Hematopoietic multipotent progenitor cell (in vitro differentiated cells): ENCODE measurements at places on chromosomes 4 and X.

- DNase-seq = no peak
Measured at GRCh38 chrX:148933881-148934280, 433.5 kb downstream of the AFF2 start.

DNA sequence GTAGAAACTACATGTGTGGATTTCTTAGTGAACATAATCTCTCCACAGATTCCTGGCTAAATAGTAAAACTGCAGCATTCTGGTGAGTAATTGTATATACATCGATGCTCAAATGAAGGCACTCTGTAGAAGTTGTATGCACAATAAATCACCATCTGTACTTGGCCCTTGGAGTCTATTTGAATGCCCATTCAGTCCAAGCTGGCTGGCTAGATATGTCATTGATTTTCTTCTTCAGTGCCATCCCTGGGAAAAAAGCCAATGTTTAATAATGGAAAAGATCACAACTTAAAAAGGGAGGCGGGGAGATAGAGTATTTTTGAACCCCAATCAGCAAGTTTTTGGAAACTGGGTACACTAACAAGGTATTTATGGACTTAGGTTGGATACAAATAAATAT is 381.0 kb upstream of the TEX13C start:
- DNase-seq = no peak

DNA sequence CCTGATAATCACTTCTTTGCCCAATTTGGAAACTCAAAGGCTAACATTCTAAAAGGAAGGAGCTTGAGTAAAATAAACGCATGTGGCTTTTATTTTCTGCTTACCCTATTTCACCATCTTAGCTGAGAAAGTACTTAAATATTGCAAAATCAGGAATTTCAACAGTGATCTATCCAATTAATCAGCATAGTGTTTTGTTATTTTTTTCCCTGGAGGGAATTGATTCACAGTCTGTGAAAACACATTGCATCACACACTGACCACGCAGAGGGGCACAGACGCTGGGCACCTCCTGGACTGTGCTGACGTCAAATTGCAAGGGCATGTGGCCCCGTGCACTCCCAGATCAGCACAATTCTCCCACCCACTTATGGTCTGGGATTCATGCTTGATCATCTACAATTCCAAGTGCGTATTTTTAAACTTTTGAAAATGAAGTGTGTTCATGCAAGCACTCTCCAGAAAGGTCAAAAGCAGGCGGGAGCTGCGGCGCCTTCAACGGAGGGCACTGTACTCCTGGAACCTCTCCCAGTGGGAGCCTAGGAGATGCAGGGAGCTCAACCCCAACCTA is 320.6 kb upstream of the PPARGC1A start:
- DNase-seq = no peak

DNA sequence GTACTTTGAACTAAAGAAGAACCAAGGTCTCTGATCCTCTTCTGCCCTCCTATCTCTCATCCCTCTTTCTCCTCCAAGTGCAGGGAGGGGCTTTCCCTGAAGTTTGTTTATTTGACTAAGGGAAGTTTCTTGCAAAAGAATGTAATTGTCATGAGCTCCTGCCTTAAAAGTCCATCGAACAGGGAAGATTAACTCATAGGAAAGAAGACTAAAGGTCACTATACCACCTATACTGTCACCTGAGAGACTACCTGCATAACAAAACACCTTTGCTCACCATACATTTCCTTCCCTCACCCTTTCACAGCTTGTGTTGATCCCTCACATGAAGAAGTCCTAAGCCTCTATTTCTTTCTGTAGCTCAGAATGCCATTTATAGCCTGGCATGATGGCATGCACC is 59.4 kb upstream of the C4orf54 start:
- no peak for DNase-seq

GRCh38 chr4:165541851-165542459 is 163.1 kb downstream of the CPE start:
- DNase-seq = no peak

GRCh38 chr4:48025005-48025404 is 8.4 kb downstream of the NIPAL1 start:
- no peak for DNase-seq

DNA sequence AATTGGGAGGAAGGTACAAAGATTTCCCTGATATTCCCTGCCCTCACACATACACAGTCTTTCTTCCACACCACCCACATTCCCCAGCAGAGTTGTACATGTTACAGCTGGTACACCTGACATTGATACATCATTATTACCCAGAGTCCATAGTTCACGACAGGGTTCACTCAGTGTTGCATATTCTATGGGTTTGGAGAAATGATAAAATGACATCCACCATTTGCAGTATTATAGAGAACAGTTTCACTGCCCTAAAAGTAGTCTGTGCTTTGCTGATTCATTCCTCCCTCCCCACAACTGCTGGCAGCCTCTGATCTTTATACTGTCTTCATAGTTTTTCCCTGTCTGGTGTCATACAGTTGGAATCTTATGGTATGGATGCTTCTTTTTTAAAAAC is 15.0 kb downstream of the AGA start:
- DNase-seq = no peak
